ENCODE measurements at places on chromosomes 5 and 9.

GRCh38 chr5:80109646-80110478 is 74.7 kb downstream of the THBS4 start:
- DNase-seq = no peak

GRCh38 chr9:121085661-121086060 is 10.9 kb downstream of the CNTRL start:
- DNase-seq = no peak

GRCh38 chr5:149130121-149130914 is 11.0 kb upstream of the ABLIM3 start:
- DNase-seq = no peak

DNA sequence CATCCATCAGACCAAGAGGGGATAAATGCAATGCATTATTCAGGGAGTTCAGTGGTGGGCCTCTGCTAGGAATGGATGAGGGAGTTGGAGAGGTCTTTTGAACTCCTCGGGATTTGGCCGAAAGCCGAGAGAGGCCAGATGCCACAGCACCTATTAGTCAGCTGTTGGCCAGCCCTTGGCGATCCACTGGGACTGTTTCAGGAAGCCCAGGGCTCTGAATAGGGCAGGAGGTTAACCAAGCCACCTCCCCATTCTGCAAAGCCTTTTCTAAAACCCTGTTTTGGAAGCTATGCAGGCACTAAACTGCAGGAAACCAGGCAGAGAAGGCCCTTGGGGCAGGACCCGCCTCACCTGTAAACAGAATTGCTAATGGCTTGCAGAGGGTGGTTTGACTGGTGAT is 37.8 kb downstream of the ASTN2 start:
- no peak for DNase-seq
